ENCODE measurements at places on chromosomes 12 and 14. TPM values are rescaled to one million over a fixed set of nuclear protein-coding genes. Genes with fewer than 3 reads are reported as not detected.

GRCh38 chr14:72855913-72856312, 38.0 kb downstream of the DPF3 start:
- DNase-seq = peak; percentile 44

GRCh38 chr12:24964342-24964741, 15.4 kb upstream of the BCAT1 start:
- no peak for DNase-seq

DNA sequence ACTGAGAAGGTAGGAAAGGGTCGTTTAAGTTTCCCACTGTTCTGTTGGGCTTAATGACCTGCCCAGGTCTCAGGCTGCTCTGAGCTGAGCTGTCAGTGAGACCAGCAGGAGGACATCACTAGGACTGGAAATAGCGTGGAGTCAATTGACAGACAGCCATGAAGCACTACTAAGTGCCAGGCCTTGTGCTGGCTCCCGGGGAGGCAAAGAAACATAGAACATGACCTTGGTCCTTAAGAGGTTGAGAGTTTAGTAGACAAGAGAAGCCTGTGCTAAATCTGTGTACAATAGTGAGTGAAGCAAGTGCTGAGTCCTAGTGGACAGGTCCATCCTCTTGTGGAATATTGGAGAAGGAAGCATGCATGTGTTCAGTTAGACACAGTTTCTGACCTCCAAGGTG, 239.2 kb downstream of the CACNA1C start:
- no peak for DNase-seq

DNA sequence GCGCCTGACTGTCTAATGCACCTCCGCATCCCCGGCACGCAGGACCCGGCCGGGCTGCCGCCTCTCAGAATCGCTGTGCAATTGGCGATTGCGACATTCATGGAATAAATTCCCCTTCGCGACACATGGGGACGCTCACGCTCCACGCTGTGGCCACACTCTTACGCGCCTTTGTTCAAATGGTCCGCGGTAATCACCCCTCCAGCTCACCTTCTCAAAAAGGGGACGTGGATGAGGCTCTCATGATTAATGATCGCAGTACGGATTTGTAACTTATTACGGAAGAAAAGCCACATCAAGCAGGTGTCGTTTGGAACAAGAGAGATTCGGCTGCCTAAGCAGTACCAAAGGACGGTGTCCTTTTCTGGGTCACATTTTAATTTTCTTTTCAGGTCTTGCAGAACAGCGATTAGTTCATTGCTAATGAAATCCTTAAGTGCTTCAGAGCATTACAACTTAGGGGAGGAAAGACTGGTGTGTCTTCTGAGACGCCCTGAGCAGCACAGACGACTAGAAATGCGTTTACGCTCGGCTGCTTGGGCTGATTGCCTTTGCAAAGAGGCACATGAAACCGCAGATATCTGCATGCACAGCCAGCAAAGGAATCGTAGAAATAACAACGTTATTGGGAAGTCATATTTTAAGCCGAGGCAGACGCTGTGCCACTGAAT, 37.3 kb upstream of the ADGRD1 start:
- DNase-seq = peak; percentile 28

DNA sequence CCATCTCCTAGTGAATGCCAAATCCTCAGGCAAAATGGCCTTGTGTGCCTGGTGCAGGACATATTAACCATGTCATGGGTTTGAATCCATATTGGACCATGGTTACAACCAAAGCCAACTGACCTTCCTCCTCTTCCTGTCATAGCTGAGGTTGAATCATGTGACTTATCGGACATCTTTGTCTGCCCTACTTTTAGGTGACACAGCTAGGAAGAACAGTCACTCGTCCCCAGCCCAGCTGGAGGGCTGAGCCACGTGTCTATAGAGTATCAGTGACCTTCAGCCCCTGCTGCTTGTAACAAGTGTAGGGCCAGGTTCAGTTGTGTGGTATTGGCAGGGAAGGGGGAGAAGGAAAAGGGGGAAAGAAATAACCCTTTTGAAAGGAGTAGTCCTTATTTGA, 225.2 kb downstream of the KTN1 start:
- no peak for DNase-seq

KRT74 gene
- not detected for total RNA-seq

MANSC1 gene
- total RNA-seq = 1.1 TPM

METTL1 gene
- 10.8 TPM for total RNA-seq

GRCh38 chr12:4009979-4010704, 136.9 kb upstream of the PARP11 start:
- DNase-seq = no peak

SIX4 gene
- 42.7 TPM for total RNA-seq

GRCh38 chr12:30753233-30753632, 1.5 kb downstream of the CAPRIN2 start:
- peak; percentile 39 for DNase-seq

DNA sequence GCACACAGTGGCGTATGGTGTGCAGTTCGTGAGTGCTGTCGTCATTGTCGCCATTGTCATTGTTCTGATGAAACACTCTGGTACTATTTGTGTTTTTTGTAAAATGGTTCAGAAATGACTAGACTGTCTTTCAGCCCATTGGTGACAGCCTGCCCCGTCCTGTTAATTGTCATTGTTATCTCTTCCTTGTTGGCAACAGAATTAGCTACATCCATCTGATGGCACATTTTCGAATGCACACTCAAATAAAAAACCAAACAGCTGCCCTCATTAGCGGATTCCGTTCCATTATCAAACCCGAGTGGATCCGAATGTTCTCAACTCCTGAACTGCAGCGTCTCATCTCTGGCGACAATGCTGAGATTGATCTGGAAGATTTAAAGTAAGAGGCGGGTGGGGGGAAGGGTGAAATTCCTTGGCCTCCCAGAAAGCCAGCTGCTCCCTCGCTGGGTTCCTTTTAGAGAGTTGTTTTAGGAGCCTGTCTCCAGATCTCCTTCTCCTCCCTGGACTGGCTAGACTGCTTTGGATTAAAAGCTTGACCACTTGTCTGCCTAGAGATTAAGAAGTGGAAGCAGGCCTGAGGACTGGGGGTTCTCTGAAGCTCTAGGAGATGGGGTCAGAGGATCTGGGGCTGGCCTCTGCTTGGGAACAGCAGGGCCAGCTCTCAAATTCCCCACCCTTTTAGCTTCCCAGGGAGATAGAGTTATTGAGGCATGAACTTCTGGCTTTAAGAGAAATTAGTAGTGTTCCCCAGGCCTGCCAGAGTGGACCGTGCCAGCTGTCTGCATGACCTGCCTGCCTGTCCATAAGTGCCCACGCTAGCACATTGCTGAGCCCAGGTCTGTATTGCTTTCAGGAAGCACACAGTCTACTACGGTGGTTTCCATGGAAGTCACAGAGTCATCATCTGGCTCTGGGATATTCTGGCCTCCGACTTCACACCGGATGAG, 43.3 kb downstream of the MMAB start:
- no peak for DNase-seq

DNA sequence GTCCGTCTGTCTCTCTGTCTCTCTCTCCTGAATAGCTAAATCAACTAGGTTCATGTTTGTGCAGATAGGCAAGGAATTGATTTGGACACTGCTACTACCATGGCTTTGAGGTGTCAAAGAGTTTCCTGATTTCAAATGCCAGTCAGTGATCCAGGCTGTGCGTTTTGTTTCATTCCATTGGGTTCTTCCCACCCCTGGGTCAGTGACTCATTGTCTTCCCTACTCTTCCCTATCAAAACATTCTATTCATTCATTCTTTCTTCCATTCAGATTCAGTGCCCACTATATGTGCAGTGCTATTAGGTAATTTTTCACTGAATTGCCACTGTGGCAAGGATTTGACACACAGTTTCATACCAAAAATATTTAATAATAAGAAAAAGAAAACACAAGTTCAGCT, 50.4 kb downstream of the RPH3A start:
- no peak for DNase-seq

DNA sequence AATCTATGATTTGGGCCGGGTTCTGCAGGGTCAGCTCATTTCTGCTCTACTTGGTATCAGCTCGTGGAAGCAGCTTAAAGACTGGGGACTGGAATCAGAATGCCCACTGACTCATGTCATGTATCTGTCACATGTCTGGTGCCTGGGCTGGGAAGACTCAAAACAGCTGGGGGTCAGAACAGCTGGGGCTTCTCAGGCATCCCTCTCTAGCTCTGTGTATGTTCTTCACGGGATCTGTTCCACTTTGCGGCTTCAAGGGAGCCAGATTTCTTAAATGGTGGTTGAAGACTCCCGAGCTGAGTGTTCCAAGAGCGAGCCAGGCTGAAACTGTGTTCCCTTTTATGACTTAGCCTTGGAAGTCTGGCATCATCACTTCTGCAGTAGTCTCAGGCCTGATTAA, 11.9 kb downstream of the AEBP2 start:
- DNase-seq = peak; percentile 61

CCDC197 gene
- not detected for total RNA-seq

MMP17 gene
- 1.4 TPM for total RNA-seq

MANSC4 gene
- not detected for total RNA-seq

SOAT2 gene
- total RNA-seq = 0.18 TPM

- no peak for DNase-seq
Measured at GRCh38 chr12:120460157-120460556, 9.4 kb downstream of the SRSF9 start.

RNASE3 gene
- not detected for total RNA-seq

BHLHE41 gene
- total RNA-seq = 0.72 TPM

DNA sequence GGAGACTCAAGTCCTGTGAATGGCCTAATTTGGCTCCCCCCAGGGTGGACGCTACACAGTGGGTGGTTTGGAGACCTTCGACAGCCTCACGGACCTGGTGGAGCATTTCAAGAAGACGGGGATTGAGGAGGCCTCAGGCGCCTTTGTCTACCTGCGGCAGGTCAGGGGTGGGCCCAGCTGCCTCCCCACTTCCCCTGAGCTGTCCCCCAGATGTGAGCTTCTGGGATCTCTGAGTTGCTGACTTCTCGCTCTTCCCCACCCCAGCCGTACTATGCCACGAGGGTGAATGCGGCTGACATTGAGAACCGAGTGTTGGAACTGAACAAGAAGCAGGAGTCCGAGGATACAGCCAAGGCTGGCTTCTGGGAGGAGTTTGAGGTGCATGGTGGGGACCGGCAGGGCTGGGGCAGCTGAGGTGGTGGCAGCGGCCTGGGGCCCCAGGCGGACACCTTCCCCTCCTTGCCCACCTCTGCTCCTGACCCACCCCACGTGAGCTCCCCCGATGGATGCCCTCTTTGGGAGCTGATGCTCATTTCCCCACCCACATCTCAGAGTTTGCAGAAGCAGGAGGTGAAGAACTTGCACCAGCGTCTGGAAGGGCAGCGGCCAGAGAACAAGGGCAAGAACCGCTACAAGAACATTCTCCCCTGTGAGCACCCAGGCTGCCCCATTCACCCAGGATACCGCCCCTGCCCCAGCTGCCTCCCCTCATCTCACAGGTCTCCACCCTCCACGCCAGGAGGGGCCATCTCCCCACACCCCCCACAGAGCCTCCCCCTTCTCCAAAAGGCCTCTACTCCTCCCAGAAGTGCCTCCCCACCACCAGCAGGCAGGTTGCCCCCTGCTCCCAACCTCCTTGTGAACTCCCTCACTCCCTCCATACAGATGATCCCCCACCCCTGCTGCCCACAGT, 4.2 kb downstream of the PTPN6 start:
- no peak for DNase-seq

All from IMR-90 (cell line).